Activated CD4-positive, CD25-positive, alpha-beta regulatory T cell treated with anti-CD3 and anti-CD28 coated beads, Interleukin-2, amount 50 U/mL, for 16 hours (primary cell): ENCODE measurements at places on chromosomes 5 and 9.

GRCh38 chr9:20353524-20353923, 268.8 kb downstream of the MLLT3 start:
- no peak for DNase-seq

- no peak for DNase-seq
These were observed 660.3 kb downstream of the ISL1 start for GRCh38 chr5:52043543-52043942.

GRCh38 chr5:73028991-73029595, 73.3 kb downstream of the FCHO2 start:
- no peak for DNase-seq

DNA sequence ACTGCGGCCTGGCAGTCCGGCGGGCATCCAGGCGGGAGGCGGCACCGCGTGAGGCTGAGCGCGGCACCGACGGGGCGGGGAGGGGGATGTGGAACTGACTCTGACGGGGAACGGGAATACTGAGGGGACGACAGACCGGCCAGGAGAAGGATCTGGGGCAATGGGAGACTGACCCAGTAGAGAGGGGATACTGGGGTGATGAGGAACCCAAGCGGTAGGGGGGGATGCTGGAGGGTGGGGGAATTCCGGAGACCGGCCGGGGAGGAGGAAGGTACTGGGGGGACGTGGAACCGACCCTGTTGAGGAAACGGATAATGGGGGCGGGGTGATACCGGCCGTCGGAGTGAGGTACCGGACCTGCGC, 423 bp downstream of the IPPK start:
- no peak for DNase-seq

GRCh38 chr9:80794197-80794596, 895.1 kb downstream of the TLE1 start:
- no peak for DNase-seq

DNA sequence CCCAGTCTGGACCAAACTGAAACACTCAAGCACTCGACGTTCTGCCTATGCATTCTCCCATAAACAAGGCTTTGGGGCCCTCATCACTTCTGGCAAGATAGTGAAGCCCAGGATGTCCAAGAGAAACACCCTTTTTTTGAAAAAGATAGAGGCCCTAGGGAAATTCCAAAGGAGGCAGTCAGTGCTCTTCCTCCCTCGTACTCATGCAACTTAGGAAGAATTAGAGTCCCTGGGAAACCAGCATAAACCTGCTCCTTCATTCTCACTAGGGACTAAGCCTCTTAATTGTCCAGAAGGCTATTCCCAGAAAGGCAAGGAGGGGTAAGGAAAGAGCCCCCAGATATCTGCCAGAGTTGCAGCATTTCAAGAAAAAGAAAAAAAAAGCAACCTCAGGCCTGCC, 7.8 kb upstream of the RUSC2 start:
- DNase-seq = no peak

GRCh38 chr5:142032747-142033631, 20.2 kb upstream of the GNPDA1 start:
- no peak for DNase-seq

DNA sequence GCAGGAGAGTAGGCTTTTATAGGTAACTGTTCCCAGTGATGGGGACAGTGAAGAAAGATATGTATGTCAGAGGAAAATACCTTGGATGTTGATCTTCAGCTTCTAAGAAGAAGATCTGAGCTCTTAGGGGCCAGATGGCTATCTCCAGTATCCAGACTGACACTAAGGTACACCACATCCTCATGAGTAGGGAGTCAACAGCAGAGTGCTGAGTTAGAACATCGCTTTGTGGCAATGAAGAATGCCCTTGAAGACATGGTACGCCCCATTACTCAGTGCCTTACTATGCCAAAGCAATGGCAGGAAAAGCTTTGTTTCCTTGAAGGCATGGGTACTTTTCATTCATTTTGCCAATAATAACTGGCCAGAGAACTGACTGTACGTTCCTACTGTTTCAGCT, 263.7 kb downstream of the CEMIP2 start:
- DNase-seq = no peak

GRCh38 chr9:86602715-86603114, 248.5 kb upstream of the TUT7 start:
- DNase-seq = no peak

DNA sequence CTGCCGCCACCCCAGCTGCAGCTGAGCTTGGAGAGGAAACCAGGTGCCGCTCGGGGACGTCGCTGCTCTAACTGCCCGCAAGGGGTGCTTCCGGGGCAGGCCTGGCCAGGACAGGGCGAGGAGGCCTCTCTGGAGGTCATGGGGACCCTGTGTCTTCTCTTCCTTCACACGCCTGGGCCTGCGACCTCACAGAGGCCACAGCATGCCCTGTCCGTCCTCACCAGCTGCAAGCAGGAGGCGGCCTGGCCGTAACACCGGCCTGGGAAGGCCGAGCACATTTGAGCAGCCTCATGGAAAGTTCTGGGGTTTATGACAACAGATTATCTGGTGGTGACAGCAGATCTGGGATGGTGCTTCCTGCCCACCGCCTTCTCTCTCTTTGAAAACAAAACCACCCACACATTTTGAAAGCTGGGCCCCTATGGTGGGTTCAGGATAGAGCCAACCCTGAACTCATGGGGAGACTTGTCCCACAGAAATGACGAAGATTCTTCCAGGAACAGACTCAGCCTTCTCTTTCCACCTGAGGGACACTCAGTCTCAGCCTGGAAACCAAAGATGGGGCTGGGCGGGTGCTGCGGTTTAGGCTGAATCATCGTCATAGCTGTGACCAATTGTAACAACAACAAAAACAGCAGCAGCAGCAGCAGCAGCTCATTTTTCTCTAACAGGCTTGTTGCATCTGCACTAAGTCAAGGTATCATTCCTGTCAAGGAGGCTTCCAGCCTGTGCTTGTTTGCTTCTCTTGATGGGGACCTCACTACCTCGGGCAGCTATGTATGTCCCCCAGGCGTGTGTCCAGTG, 99.6 kb upstream of the RAPGEF1 start:
- no peak for DNase-seq
